ENCODE measurements at places on chromosomes 2 and 18.

DNA sequence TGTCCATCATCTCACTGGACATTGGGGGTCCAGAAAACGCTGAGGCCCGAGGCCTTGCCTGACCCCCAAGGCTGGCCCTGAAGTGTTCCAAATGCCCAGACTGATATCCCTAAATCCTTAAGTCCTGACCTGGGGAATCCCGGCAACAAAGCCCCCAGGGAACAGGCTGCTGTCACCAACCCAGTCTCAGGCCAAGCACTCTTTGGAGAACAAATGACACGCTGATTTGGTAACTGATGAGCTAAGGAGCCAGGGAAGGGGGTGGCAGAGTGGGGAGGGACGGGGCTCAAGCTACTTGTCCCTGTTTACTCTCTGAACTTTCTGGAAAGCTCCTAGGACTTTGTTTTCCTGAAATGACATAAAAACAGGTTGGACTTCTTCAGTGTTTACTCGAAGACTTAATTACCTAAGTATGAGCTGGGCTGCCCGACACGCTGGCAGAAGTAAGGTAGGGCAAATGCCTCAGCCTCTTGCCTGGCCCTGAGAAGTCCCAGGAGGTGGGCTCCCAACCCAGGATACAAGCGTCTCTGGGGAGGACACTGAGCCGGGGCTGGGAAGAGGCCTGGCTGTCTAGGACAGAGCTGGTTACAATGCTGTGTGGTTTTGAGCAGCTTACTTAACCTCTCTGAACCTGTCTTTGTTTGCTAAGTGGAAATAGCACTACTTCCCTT lies 105.5 kb upstream of the GLI2 start:
- DNase-seq, result no peak

- DNase-seq, result no peak
Observed at GRCh38 chr2:215862351-215862771, 151.0 kb downstream of the MREG start.

GRCh38 chr2:16138811-16139662 lies 198.7 kb downstream of the MYCN start:
- no peak for DNase-seq

GRCh38 chr2:132424526-132425121 lies 8.0 kb downstream of the GPR39 start:
- no peak for DNase-seq

DNA sequence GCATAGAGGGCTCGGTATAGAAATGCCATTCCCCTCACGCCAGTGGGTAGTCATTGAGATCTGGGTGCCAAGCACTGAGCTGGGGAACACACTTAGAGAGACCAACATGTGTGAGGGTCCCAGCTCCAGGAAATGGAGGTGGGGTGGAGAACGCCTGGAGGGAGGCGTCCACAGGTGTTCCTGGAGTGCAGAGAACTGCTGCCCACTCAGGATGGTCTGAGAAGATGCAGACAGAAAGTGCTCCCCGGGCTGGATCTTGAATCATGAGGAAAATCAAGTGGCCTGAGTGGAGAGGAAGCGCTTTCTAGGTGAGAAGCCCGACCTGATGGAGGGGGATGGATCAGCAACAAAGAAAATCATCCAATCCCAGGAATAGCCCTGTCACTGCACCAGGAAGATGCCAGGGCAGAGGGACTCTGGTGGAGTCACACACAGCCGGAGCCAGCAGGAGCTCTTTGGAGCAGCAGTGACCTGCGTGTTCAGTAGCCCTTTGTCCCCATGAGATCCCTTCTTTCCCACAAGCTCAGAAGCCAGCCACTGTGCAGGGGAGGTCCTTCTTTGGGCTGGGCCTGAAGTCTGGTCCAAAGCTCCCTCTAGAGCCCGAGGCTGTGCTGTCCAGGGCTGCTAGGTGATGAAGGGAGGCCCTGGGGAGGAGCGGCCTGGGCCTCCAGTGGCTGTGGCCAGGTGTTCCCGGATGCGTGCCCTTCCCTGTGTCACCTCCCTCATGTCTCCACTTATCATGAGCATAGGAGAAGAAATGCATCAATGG lies 112.3 kb downstream of the RNF144A start:
- no peak for DNase-seq

DNA sequence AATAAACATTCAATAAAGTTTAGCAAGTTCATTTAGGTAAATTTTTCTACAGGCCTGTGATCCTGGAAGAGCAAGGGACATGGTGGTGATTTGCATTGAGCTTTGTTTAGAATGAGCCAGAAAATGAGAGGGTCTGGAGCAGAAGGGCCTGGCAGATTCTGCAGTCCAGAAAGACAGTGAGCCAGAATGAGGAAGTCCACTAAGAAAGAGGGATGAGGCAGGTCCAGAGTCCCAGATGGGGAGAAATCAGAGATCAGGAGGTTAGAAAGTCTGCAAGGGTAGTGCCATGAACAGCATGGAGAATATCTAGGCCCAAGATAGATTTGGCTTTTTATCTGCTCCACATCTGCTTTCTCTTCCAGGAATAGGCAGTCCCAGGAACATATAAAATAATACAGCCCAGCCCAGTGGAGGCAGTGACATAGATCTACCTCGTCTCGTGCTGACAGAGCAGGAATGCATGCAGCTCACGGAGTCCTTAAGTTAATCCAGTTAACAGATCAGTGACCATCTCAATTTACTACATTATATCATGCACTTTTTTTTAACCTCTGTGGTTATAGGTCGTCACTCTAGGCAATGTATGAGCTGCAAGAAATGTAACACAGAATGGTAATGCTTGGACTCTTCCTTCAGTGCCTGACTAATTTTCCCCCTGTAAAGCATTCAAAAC lies 429.0 kb downstream of the SUCLG1 start:
- DNase-seq, result no peak

DNA sequence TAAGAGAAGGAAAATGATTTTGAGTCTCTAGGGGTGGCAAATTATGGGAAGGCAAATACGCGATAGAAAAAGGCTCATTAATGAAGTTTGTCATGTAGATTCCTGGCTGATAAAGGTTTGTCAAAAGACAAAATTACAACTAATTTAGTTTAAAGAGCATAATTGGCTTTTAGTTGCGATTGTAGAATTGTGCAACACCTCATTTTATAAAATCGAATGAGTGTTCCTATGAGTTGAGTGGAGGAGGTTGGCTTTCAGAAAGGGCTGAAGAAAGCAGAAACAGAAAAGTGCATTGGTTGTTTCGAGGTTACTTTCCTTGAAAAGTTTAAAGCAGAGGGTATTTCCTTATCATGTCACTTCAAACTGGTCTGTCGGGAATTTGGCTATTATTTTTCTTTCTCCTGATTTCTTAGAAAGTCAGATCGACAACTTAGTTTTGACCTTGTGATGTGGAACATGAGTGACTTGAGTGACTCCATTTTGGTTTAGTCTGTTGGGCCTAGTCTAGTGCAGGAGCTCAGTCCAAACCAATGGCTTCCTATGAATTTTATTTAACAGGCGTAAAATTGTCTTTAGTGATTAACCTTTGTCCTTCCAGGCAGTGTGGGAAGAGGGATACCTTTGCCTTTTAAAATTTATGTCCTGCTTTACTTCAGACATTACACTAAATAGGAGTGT lies 2.2 kb upstream of the PCYOX1 start:
- no peak for DNase-seq

- no peak for DNase-seq
Observed at GRCh38 chr18:21134895-21135294, 23.3 kb upstream of the ROCK1 start.

DNA sequence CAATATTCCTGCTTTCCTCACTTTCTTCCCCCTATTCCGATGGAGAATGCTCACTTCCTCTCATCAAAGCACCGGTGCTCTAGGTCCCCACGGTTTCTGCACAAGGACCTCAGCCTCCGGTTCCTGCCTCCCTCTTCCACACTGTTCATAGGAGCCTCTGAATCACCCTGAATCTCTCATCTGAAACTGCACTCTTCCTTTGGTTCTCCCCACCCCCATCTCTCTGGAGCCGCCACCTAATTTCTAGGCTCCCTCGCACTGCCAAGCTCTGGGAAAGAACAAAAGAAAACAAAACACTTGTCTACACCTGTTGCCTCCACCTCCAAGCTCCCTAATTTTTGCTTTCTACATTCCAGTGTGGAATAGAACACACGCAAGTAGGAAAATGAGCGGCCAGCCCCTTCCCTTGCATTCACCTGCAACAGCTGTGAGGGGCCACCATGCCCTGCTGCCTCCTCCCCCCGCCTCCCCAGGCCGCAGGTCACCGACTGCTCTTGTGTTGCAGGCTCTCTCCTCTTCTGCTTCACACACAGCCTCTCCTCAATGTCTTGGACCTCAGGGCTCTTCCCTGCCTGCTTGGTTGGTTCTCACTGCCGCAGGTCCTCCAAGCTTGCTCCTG lies 9.6 kb downstream of the FBXO15 start:
- no peak for DNase-seq

- no peak for DNase-seq
Observed at GRCh38 chr2:48070415-48070814, 164.1 kb upstream of the FBXO11 start.

- no peak for DNase-seq
Observed at GRCh38 chr2:67013821-67014220, 383.3 kb upstream of the ETAA1 start.

- no peak for DNase-seq
Observed at GRCh38 chr18:56118422-56118821, 520.0 kb downstream of the TXNL1 start.

- no peak for DNase-seq
Observed at GRCh38 chr2:10091182-10091888, 11.1 kb upstream of the CYS1 start.

- DNase-seq, result no peak
Observed at GRCh38 chr18:58947136-58947732, 82.6 kb downstream of the ZNF532 start.

GRCh38 chr2:8622924-8623465 lies 58.9 kb upstream of the ID2 start:
- DNase-seq, result no peak

All from NCI-H2081 (cell line).